NCI-H187 (cell line): ENCODE measurements at places on chromosomes 11 and 22.

DNA sequence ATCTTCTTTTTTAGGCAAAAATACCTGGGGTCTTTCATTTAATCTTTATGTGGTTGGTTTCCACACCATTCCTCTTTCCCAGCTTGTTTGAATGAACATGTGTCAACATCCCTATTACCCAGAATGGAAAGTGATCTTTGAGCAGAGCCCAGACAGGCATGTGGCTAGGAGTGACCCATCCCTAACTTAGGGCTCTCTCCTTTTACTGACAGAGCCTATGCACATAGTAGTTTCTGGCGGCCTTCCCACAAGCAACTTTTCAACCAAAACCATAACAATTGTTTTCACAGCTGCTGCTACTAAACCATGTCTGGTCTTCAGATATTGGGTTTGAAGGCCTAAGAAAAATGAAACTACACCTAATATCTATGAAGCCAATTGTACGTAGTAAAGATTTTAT, 107.5 kb downstream of the TENM4 start:
- DNase-seq, result no peak

GRCh38 chr11:110724358-110724757, 12.1 kb upstream of the ARHGAP20 start:
- no peak for DNase-seq

- DNase-seq, result no peak
Measured at GRCh38 chr11:69427906-69428880, 53.3 kb upstream of the LINC01488 start.

- peak; percentile 62 for DNase-seq
Measured at GRCh38 chr22:24951942-24952836, at the start of gene KIAA1671. KIAA1671 (plus strand) TSS chr22:24952716; CDS start chr22:25028000, 75,284 bp downstream.

DNA sequence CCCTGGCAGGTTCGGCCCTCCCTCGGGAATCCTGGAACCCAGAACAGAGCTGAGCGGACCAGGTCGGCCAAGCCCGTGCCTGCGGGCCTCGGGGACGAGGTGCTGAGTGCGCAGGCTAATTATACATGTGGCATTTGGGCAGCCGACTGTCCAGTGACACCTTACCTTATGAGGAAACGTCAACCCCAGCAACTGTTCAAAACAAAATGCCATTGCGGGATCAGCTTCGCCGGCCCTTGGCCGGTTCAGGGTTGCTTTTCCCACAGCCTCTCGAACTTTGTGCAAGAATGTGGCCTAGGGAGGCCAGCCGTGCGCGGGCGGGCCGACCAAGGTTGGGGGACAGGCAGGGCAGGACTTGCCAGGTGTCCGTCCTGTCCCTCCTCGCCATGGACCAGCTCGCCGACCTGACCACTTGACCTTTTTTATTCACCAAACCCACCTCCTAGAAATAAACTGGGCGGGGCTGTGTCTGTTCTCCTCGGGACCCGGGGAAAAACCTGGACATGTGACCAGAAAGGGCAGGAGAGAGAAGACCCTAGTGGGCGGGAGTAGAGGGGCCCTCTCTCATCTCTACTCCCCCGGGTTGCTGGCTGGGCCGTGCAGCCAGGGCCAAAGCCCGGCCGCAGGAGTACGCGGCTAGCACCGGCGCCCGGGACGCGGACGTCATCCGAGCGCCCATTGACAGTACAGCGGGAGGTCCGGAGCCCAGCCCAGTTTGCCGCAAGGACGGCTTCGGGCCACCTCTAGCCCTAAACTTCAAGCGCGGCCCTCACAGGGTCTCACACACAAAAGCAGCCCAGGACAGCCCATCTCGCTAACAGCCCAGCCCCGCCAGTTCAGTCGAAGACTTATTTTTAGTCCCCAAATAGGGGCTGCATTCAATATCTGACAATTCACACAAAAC, 134.3 kb upstream of the C11orf58 start:
- no peak for DNase-seq

GRCh38 chr11:74011360-74012073, 2.6 kb upstream of the UCP3 start:
- DNase-seq, result no peak

- DNase-seq, result no peak
Measured at GRCh38 chr22:23529166-23530103, 50.7 kb downstream of the IGLL1 start.

DNA sequence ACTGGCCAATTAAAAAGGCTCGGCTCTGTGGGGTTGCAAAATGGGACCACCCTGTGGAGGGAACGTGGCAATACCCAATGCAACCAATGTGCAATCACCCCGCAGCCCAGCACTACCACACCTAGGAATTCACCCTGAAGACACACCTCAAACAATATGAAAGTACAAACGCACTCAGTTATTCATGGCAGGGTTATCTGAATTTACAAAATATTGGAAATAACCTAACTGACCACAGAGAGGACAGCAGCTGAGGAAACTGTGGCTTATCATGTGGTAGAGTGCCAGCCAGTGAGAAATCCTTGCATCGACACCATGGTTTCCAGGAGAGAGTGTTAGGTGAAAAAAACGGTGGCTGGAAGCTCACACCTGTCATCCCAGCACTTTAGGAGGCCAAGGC, 18.7 kb downstream of the ALG12 start:
- DNase-seq, result no peak

- DNase-seq, result no peak
Measured at GRCh38 chr22:50339945-50340879, 2.9 kb upstream of the PPP6R2 start.

GRCh38 chr11:90594658-90595057, 371.8 kb upstream of the CHORDC1 start:
- DNase-seq, result no peak

- no peak for DNase-seq
Measured at GRCh38 chr11:62811659-62812058, 6.4 kb upstream of the NXF1 start.

DNA sequence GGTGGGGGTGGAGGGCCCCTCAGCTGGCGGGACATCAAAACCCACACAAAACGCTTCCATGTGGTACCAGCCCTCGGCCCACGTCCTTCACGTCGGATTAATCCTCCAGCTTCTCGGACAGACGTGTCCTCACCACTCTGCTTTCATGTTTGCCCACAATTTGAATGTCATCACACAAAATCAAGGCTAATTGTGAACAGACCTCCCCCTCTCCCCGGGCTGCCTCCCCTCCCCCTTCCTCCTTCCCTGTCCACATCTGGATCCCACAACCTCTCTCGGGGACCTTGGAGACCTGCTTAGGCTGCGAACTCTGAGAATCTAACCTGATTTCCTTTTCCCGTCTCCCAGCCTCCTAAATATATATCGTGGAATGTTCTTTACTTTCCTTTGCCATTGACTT, 262.9 kb downstream of the MN1 start:
- DNase-seq, result no peak

GRCh38 chr11:67289226-67289650, at the start of gene ANKRD13D:
ANKRD13D (plus strand) TSS chr11:67289303; CDS start chr11:67289461, 158 bp downstream.
- no peak for DNase-seq

DNA sequence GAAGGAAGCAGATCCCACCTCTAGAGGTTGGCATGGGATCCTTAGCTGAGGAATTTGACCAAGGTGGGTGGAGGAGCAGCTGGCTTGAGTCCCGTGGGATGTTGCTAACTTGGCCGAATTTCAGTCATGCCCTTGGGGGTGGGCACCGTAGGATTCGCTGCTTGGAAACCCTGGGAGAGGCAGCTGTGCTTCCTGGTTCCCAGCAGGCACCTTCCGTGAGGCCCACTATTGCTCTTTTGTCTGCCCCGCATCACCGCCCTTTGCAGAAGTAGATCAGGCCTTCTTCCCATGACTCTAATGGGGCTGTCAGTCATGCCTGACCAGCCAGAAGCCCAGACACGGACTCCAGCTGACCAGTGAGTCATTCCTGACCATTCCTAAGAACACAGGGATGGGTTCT, 292.3 kb upstream of the SYN3 start:
- no peak for DNase-seq

- DNase-seq, result peak; percentile 44
Measured at GRCh38 chr11:109697140-109697843, 275.3 kb downstream of the C11orf87 start.

DNA sequence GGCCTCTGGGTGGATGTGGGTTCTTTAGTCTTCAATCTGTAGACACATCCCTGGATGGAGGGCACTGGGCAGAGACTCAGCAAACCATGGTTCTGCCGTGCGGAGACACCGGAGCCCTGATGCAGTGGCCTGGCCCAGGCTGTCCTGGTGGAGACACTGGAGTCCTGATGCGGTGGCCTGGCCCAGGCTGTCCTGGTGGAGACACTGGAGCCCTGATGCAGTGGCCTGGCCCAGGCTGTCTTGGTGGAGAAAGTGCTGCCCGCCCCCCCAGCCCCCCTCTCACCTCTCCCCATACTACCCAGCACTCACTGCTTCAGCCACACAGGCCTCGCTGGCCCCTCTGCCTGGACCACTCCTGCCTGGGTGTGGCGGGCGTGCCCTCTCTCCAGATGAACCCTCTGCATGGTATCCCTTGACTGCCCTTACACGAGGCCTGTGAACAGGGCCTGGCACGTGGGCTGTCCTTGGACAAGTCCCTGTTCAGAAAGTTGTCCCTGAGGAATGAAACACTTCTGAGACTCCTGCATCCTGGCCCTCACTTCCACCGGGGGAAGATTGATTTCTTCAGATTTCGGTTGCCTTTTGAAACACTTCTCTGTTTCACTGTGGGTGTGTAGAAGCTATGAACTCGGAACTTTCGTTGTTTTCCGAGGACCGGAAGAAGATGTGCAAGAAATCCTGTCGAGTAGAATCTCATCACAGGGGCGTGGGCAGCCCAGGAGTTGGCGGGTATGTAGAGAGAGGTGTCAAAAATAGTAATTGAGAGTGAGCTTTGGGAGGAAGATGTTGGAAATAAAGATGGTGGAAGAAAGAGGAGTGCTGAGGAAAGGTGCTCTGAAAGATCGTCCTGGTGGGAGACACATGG, 26.2 kb downstream of the IGHMBP2 start:
- DNase-seq, result no peak

DNA sequence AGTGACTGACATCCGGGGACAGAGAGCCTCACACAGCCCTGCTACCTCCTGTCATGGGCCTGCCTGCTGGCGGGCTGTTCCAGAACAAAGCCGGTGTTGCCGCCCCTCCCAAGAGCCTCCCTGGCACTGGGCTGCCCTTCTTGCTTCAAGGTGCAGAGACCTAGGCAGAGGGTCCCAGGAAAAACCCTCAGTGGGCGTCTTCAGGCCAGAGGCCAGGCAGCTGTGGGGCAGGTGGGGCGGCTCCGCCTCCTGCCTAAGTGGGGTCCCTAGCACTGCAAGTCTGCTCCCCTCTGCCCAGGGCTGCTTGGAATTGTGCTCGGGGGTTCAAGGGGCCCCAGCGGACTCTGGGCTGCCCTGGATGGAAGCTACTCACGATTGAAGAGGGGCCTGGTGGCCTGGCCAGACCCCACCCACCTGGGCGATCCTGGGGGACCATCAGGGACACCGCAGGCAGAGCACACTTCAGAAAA, 20.4 kb upstream of the GNB1L start:
- DNase-seq, result no peak

GRCh38 chr22:45775062-45775461, 103.4 kb downstream of the ATXN10 start:
- DNase-seq, result no peak

GRCh38 chr11:24406389-24406788, 90.5 kb upstream of the LUZP2 start:
- no peak for DNase-seq

DNA sequence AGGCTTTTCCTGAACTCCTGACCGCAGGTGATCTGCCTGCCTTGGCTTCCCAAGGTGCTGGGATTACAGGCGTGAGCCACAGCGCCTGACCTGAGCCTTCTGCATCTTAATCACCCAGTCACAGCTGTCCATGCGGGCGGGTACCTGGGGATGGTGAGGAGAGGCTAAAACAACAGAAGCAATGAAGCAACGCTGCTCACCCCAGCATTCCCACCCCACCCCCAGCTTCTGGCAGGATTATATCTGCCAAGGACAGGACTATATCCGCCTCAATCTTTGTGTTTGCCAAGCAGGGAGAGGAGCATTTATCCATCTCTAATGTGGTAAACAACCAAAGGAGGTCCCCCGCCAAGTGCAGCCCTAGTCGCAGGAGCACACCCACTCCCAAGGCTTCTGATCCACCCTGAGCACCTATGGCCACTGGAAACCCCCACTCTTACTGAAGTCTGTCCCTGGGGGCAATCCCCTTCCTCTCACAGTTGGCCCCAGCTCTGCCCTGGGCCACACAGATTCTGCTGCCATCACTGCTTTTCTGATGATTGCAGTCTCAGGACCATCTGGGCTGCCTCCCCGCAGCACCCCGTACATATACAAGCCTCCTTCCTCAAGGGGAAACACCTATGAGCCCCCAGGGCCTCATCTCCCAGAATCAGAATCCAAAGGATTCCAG, 8.8 kb upstream of the LGALS2 start:
- no peak for DNase-seq

GRCh38 chr11:2674658-2675131, 25.1 kb downstream of the KCNQ1OT1 start:
- no peak for DNase-seq

- DNase-seq, result no peak
Measured at GRCh38 chr11:45860348-45860747, 13.1 kb downstream of the CRY2 start.

DNA sequence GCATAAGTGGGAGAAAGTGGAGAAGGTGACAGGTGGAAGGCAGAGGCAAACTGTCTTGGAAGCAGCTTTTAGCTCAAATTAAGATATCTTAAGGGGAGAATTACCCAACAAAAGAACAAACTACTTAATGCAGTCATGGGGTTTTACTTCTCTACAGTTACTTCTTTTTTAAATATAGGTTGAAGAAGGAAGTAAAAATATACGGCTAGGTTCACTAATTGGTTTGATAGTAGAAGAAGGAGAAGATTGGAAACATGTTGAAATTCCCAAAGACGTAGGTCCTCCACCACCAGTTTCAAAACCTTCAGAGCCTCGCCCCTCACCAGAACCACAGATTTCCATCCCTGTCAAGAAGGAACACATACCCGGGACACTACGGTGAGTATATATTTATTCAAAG, 40.8 kb downstream of the PDHX start:
- DNase-seq, result no peak

GRCh38 chr11:87198266-87198881, 160.6 kb downstream of the TMEM135 start:
- DNase-seq, result no peak

DNA sequence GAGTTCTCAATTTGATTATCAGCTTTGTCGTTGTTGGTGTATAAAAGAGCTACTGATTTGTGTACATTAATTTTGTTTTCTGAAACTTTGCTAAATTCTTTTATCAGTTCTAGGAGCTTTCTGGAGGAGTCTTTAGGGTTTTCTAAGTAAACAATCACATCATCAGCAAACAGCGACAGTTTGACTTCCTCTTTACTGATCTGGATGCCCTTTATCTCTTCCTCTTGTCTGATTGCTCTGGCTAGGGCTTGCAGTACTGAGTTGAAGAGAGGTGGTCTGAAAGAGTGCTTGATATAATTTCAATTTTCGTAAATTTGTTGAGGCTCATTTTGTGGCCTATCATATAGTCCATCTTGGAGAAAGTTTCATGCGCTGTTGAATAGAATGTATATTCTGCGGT, 213.0 kb downstream of the DLG2 start:
- no peak for DNase-seq
